ENCODE measurements at places on chromosomes 7 and 10.

GRCh38 chr10:73554721-73555120, 36.4 kb downstream of the USP54 start:
- no peak for DNase-seq

DNA sequence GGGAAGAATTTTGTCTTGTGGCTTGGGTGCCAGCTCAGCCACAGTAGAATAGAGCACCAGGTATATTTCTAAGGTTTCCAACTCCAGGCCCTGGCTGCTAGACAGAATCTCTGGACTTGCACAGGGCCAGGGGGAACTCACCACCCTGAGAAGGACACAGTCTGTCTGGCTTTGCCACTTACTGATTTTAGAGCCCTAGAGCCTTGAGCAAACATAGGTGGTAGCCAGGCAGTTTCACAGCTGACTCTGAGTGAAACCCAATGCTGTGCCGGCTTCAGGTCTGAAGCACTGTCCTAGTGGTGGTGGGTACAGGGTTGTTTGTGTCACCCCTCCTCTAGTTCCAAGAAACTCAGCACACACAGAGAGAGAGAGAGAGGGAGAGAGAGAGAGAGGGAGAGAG, 81.6 kb downstream of the TES start:
- DNase-seq, result no peak

GRCh38 chr7:79272066-79272669, 181.3 kb downstream of the MAGI2 start:
- no peak for DNase-seq

DNA sequence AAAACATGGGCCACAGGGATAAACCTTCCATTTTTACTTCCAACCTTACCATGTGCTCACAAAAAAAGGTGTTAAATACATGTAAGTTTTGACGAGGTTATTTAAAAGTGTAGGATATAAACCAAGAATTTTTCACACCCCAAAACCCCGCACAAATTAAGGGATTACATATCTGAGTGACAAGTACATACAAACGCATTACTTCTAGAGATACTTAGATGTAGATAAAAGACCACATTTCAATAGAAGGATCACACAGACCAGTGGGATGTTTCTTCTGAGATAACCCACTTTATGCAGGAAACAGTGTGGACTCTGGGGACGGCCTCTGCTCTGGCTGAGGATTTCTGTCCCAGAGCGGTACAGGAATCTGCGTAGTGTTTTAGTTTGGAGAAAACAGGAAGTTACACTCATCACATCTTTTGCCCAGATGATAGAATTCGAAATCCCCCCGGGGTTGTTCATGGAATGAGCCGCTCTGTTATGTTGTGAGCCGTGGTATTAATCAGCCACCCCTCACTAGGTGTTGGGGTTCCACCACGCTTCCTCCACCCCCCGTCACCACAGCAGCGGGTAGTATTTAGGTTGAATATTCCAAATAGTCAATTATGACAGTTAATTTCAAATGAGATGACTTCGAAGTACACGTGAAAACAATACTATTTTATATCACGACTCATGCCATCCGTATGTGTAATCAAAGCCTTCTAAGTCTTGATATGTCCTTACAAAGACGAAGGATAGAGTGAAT, 1.3 kb upstream of the CUL1 start:
- DNase-seq, result no peak

GRCh38 chr10:113557424-113557862, 4.6 kb downstream of the HABP2 start:
- DNase-seq, result no peak

GRCh38 chr10:120494313-120494710, 37.3 kb downstream of the PLPP4 start:
- no peak for DNase-seq

DNA sequence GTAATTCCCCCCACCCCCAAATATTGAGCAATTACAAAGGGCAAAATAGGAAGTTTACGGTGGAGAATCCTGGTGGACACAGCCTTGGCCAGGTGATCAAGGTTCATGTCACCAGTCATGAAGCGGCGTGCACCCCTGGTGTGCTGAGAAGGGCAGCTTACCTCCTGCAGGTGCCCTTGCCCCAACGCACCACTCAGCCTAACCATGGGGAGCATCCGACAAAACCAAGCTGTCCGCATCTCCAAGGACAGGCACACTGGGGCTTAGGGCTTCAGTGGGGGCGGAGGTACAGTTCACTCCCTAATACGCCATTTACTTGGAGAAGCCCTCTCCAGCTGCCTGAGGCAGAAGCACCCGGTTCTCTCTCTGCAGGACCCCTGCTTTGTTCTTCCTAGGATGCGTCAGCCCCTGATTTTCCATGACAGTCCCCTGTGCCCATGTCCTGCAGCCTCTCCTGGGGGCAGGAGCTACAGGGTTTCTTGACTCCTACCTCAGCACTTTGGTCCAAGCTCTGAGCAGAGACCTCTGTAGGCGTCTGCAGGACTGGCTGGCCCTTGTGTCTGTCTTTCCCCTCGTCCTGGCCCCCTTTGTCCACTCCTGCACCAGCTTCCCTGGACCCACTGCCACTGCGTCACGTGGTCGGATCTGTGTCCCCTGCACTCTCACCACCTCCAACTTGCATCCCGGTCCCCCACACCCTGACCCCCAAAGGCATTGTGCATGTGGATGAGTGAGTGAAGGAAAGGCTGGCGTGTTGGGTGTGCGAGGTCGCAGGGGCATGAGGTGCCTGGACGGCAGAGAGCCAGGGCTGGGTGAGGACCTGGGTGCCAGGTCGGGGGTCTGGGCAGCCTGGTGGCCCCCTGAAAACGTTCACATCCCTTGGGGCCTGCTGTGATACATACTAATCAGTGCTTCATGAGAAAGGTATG, 113.7 kb downstream of the LHPP start:
- DNase-seq, result no peak

GRCh38 chr7:125357676-125358455, 428.2 kb upstream of the POT1 start:
- no peak for DNase-seq

GRCh38 chr7:134724606-134725005, 54.8 kb upstream of the CALD1 start:
- peak; percentile 41 for DNase-seq

DNA sequence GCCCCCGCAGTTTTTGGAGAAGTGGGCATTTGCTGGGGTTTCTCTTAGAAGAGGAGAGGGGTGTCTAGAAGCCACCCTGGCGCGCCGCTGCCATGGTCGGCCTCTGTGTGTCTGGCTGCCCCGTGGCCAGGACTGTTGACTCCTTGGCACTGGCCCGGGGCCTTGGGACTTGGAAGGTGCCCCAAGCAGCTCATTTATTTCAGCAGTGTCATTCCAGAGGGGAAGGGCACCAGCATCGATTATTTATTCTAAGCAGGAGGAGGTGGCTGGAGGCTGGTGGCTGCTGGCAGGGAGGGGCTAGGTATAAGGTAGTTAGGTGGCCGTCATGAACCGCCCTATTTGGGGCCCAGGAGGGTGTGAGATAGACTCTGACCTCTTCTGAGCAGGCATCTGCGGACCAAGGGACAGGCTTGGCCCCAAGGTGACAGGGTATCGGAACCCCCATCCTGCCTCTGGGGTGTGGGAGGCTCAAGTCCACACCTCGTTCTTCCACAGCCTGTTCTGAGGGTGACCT, 1.6 kb downstream of the GTF2IRD1 start:
- no peak for DNase-seq

- peak; percentile 87 for DNase-seq
Observed at GRCh38 chr7:130668258-130669084, at the start of gene COPG2. Gene COPG2 (minus strand): TSS chr7:130668748. CDS start chr7:130668668, 80 bp downstream.

- no peak for DNase-seq
Observed at GRCh38 chr10:110419265-110419664, 78.4 kb upstream of the DUSP5 start.

- DNase-seq, result no peak
Observed at GRCh38 chr10:111102359-111102837, 25.6 kb downstream of the ADRA2A start.

DNA sequence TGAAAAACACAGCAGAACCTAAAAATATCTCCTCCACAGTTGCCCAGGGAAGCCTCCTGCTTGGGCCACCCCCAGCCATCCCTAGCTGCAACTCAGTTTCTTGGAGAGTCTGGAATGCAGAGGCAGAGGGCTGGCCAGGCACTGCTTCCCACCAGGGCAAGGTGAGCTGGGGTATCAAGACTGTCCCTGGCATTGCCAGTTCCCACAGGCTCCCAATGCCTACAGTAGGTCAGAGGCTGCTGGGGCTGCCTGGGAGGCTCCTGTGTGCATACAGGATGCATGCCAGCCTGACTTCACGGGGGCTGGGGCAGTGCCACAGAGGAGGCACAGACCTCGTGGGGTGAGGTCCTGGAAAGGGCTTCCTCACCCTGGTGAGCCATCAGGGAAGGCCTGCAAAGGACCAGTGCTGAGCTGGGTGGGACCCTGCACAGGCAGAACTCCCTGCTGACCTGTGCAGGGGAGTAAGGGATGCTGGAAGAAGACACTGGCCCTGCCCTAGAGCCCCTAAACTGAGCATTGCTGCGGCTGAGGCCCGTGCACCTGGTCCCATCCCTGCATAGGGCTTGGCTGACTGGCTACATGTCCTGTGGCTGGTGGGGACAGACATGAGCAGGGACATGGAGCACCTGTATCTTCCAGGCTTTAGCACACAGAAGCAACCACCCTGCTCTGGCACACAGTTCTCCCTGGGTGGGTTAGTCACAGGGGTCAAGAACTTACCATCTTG, 121.9 kb upstream of the RET start:
- peak; percentile 6 for DNase-seq

GRCh38 chr7:112019932-112020331, 186.3 kb downstream of the DOCK4 start:
- DNase-seq, result no peak

GRCh38 chr7:28941633-28942032, 16.5 kb downstream of the TRIL start:
- no peak for DNase-seq

GRCh38 chr7:23184709-23185359, 3.0 kb downstream of the NUP42 start:
- DNase-seq, result no peak
